ENCODE measurements at places on chromosomes 5 and 9.

DNA sequence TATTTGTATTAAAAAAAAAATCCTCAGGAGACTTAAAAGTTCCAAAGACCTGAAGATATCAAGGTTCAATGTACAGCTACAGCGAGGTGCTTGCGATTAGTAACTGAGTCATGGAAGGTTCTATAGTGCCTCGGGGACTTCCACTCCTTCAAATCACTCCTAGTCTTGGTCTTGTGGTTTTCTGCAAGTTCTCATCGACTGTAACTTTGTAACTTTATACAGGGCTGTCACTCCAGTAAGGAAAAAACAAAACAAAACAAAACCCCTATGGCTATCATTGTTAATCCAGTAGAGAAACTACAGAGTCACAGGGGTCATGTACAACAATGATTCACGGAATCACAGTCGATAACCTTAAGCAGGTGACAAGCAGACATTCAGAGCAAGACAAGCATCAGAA is 39.8 kb upstream of the SELENOP start:
- H3K36me3 ChIP-seq: no peaks in the 10 kb centered on the region
- DNase-seq: no peak
- H3K4me1 ChIP-seq: peaks cover 21% of the 10 kb centered on the region
- no peaks in the 10 kb centered on the region for H3K27me3 ChIP-seq
- no peak overlapping the region for H3K27ac ChIP-seq

DNA sequence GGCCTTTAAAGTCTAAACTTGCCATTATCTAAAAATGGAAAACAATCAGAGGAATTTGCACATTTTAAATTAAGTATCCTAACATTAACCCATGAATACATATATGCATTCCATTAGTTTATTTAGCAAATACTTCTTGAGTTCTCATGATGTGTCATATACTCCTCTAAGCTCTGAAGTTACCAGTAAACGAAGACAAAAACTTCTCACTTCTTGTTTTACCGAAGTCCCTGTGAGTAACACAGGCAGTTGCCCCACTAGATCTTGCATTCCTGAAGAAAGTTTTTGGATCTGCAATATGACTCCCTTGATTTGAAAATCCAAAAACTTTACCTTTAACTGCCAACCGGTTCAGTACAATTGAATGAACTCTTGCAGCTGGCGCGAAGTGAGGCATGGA is 439.0 kb upstream of the MPDZ start:
- H3K36me3 ChIP-seq: peaks cover 12% of the 10 kb centered on the region
- peaks cover 52% of the 10 kb centered on the region for H3K4me1 ChIP-seq
- H3K27ac ChIP-seq: no peak overlapping the region

- H3K4me3 ChIP-seq: no peak overlapping the region
- H3K4me1 ChIP-seq: no peaks in the 10 kb centered on the region
- no peak for DNase-seq
- H3K27me3 ChIP-seq: peaks cover 43% of the 10 kb centered on the region
- no peaks in the 10 kb centered on the region for H3K36me3 ChIP-seq
These were observed 55.5 kb upstream of the STC2 start for GRCh38 chr5:173383711-173384110.

- H3K4me1 ChIP-seq: no peaks in the 10 kb centered on the region
- H3K27ac ChIP-seq: peak overlapping the region; percentile 18
- H3K36me3 ChIP-seq: peaks cover 28% of the 10 kb centered on the region
- H3K4me3 ChIP-seq: no peak overlapping the region
- H3K27me3 ChIP-seq: no peaks in the 10 kb centered on the region
These were observed 73.0 kb downstream of the OSTF1 start for GRCh38 chr9:75161116-75161857.

GRCh38 chr5:15823398-15823797 is 323.4 kb downstream of the FBXL7 start:
- no peaks in the 10 kb centered on the region for H3K27me3 ChIP-seq
- no peaks in the 10 kb centered on the region for H3K36me3 ChIP-seq
- H3K27ac ChIP-seq: no peak overlapping the region

DNA sequence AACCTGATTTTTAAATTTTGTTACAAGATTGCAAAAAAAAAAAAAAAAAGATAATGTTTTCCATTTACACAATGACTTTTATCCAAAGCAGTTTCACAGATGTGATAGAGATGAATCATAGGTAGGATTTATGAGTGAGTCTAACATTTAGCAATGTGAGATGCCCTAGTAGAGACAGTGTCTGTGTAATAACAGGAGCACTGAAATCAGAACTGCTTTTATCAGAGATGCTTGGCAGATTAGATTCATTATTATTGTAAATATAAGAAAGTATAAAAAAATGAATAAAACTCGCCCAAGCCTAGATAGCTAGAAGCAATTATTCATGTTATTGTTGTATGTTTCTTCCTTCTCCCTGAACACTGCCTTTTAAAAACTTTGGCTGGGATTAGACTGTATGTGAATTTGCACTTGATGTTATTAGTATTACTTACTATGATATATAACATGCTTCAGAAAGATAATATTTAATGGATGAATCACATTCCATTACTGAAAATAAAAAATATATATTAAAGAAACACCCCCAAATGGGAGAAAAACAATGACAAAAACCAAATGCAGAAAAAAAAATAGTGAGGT is 567.3 kb upstream of the KLF4 start:
- H3K4me1 ChIP-seq: peaks cover 46% of the 10 kb centered on the region
- H3K4me3 ChIP-seq: no peak overlapping the region
- DNase-seq: no peak
- H3K27me3 ChIP-seq: no peaks in the 10 kb centered on the region
- no peaks in the 10 kb centered on the region for H3K36me3 ChIP-seq

DNA sequence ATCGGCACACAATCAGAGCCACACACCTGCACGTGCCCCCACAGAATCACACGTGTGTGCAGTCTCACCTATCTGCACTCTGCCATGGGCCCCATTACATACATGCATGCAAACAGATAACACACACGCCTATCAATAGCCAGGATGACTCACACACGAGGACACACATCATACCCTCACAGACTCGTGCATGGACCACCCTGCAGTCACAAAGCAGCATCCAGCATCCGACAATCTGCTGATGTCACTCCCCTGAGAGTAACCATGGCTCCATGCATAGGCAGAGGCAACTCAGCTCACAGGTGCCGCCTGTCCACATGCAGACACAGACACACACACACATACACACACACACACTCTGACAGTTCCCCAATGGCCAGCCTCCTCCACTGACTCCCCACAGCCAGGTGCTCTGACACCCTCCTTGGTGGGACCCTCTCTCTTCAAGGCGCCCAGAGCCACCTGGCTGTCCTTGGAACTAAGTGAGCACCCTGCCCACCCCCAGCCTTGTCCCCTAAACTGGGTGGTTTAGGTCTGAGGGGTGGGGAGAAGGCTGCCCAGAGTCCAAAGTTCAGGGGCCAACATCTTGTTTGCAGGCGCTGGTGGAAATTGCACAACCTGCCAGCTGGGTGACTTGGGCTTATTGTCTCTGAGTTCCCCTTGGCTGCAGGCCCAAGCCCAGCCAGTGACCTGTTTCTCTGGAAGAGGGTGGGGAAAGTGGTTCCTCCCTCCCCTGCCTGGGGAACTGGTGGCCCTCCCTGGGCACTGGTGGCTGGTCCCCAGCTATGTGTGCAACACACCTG is 34.6 kb upstream of the NEK6 start:
- H3K27me3 ChIP-seq: peaks cover 12% of the 10 kb centered on the region
- no peak overlapping the region for H3K27ac ChIP-seq
- H3K4me3 ChIP-seq: no peak overlapping the region
- DNase-seq: no peak
- H3K36me3 ChIP-seq: no peaks in the 10 kb centered on the region

GRCh38 chr5:87853541-87853940 is 415.1 kb downstream of the TMEM161B start:
- no peak overlapping the region for H3K27ac ChIP-seq
- H3K27me3 ChIP-seq: no peaks in the 10 kb centered on the region
- DNase-seq: no peak
- H3K4me1 ChIP-seq: no peaks in the 10 kb centered on the region

GRCh38 chr5:170892196-170892595 is 30.4 kb downstream of the RANBP17 start:
- no peak for DNase-seq
- no peak overlapping the region for H3K4me3 ChIP-seq
- no peak overlapping the region for H3K27ac ChIP-seq
- H3K27me3 ChIP-seq: no peaks in the 10 kb centered on the region
- H3K4me1 ChIP-seq: no peaks in the 10 kb centered on the region

- peak; percentile 46 for DNase-seq
- H3K4me1 ChIP-seq: peaks cover 13% of the 10 kb centered on the region
- H3K27me3 ChIP-seq: peaks cover 1% of the 10 kb centered on the region
- peak overlapping the region; percentile 66 for H3K27ac ChIP-seq
- peaks cover 16% of the 10 kb centered on the region for H3K36me3 ChIP-seq
- H3K4me3 ChIP-seq: peak overlapping the region; percentile 81
These were observed 541 bp downstream of the GNPDA1 start for GRCh38 chr5:142012186-142012785.

- H3K4me3 ChIP-seq: no peak overlapping the region
- H3K27ac ChIP-seq: no peak overlapping the region
- peaks cover 17% of the 10 kb centered on the region for H3K27me3 ChIP-seq
- no peak for DNase-seq
- H3K4me1 ChIP-seq: no peaks in the 10 kb centered on the region
These were observed 179.9 kb upstream of the KIF2A start for GRCh38 chr5:62126090-62126489.

DNA sequence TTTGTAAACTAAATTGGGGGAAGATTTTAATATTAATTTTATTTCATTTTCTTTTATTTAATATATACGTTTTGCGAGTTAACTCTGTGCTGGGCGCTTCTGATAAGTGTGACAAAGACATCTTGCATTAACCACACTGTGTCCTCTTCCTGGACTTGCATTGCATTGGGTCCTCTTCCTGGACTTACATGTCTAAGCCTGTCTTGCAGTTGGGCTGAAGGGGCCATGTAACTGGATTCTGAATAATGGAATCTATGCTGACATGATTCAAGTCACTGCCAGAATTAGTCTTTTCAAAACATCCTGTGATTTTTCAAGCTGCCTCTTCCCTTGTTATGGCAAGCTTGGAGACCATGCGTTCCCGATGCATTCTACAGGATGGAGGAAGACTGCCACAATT is 122.6 kb downstream of the TRIM32 start:
- no peaks in the 10 kb centered on the region for H3K36me3 ChIP-seq
- no peak overlapping the region for H3K27ac ChIP-seq
- no peak for DNase-seq
- no peak overlapping the region for H3K4me3 ChIP-seq
- peaks cover 2% of the 10 kb centered on the region for H3K27me3 ChIP-seq

- DNase-seq: no peak
- H3K36me3 ChIP-seq: no peaks in the 10 kb centered on the region
- H3K27me3 ChIP-seq: no peaks in the 10 kb centered on the region
- H3K4me1 ChIP-seq: peaks cover 12% of the 10 kb centered on the region
These were observed 85.7 kb upstream of the C9orf72 start for GRCh38 chr9:27659001-27659400.

DNA sequence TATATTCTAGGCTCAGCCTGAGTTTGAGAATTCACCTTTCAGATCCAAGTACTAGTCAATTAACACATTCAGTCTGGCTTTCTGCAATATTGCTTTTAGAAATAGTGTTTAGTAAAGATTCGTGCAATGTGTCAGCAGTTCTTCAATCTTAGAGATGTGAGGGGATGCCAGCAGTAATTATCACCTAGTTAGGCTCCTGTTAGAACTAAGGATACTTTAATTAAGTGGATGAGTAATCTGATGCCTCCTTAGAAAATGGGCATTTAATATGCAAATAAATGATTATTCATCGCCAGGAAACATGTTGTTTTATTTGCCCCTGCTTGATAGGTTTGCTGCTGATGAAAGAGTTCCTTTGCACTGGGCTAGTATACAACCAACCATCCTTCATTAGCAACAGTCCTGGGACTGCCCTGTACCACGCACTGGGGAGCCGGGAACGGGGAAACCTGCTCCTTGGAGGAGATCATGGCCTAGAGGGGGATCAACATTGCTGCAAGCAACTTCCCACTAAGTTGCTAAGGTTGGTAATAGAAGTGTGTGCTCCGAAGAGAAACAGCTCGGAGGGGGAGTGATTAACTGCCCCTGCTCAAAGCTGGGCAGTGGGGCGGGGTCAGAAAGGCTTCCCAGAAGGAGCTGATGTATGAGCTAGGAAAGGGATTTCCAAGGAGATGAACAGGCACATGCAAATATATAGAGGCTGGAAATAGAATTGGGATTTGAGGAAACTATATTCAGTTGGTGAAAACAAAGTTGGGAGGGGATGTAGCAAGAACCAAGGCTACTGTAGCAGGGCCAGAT is 231.8 kb downstream of the DRD1 start:
- H3K4me1 ChIP-seq: peaks cover 11% of the 10 kb centered on the region
- no peak for DNase-seq
- no peak overlapping the region for H3K27ac ChIP-seq
- H3K27me3 ChIP-seq: peaks cover 8% of the 10 kb centered on the region

GRCh38 chr9:130561056-130561455 is 18.3 kb upstream of the FUBP3 start:
- peaks cover 4% of the 10 kb centered on the region for H3K27me3 ChIP-seq
- no peak overlapping the region for H3K4me3 ChIP-seq
- peak overlapping the region; percentile 82 for H3K27ac ChIP-seq
- H3K36me3 ChIP-seq: no peaks in the 10 kb centered on the region

DNA sequence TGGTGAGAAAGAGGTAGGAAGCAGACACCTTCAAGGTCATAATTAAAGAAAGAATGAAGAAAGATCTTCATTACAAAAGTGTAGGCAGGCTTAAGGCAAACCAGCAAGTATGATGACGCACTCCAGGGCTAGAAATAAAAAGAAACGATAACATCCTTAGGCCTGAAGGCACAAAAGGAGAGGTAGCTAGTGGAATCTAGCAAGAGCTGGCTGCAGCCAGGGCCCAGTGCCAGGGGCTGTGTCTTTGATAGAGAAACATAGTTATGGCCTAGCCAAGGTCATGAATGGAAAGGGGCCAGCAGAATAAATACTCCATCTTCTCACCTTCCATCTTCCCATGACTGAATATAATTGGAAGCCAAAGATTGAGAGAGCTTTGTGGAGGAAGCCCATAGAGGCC is 6.8 kb upstream of the SH3TC2 start:
- H3K4me3 ChIP-seq: no peak overlapping the region
- no peak for DNase-seq
- H3K36me3 ChIP-seq: peaks cover 4% of the 10 kb centered on the region
- H3K27me3 ChIP-seq: no peaks in the 10 kb centered on the region
- H3K27ac ChIP-seq: no peak overlapping the region
- peaks cover 22% of the 10 kb centered on the region for H3K4me1 ChIP-seq

DNA sequence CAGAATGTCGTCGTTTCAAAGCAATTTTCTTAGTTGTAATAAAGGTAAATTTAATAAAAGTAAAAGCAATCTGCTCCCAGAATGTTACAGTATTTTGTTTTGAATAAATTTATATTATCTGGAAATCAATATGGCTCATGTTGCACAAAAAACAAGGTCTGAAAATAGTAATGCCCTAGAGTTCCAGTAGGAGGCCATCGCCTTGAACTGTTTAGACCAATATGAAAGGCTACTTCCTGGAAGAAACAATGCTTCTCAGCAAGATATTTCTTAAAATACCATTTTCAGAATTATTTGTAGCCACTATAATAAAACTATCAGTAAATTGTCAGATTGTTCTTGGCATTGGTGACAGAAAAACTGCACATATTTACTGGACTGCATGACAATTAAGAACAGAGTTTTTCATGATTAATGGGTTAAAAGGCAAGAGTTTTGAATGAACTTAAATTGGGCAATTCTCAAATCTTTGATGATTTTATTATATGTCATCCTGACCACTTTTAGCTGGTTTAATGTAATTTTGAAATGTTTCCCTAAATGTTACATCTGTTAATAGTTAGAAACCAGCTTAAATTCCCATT is 153.2 kb downstream of the COMMD10 start:
- H3K36me3 ChIP-seq: peaks cover 12% of the 10 kb centered on the region
- DNase-seq: no peak
- no peak overlapping the region for H3K4me3 ChIP-seq
- peaks cover 11% of the 10 kb centered on the region for H3K4me1 ChIP-seq
- no peaks in the 10 kb centered on the region for H3K27me3 ChIP-seq

All from mesothelial cell of epicardium (in vitro differentiated cells).